Esophagus squamous epithelium (tissue), 5 donors: ENCODE measurements at places on chromosomes 13 and 19.

GRCh38 chr19:55454787-55455243 lies 6.6 kb downstream of the ISOC2 start:
- DNase-seq, result no peak

DNA sequence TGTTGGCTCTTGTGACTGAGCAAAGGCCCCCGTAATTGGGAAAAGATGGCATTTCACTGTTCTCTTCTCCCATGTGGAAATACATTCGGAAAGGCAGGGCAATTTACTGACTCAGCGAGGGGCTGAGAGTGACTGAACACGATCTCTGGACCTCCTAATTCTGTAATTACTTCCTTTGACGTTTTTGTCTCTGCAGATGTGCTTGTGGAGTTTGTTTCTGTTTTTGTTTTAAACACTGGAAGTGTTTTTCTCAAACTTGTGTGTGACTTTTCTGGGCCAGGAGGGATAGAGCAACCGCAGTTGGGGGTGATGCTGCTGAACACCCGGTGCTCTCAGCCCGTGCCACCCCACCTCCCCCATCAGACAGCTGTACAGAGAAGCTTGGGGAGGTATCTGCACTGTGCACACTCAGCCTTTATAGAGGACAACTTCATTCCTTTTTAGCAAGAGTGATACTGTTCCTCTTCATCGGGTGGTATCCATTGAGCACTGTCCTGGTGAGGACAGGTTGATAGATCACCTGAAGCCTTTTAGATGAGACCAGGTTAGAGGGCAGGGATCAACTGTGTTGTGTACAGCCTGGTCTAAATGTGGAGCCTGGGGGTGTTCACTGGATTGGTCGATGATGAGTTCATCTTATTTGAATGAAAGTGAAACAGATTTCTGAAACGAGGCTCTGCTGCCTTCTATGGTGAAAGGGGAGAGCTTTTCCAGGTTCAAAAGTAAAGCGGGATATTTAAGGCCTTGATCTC lies 117.4 kb downstream of the ESD start:
- DNase-seq, result no peak

- no peak for DNase-seq
Observed at GRCh38 chr19:16034180-16034579, 42.1 kb upstream of the TPM4 start.

DNA sequence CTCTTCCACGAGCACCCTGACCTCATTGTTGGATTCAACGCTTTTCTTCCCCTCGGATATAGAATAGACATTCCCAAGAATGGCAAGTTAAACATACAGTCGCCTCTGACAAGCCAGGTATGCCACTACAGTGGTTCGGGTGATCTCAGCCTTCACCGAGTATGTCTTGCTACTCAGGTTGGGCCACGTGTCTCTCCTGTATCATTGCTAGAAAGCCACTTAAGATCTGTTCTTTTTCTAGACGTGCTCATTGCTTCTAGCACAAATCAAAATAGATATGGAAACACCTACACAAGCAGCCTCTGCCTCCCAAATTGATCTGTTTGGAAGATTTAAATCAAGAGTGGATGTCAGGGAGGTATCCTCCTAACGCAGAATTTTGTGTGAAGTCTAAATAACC lies 2.3 kb downstream of the SIN3B start:
- no peak for DNase-seq

DNA sequence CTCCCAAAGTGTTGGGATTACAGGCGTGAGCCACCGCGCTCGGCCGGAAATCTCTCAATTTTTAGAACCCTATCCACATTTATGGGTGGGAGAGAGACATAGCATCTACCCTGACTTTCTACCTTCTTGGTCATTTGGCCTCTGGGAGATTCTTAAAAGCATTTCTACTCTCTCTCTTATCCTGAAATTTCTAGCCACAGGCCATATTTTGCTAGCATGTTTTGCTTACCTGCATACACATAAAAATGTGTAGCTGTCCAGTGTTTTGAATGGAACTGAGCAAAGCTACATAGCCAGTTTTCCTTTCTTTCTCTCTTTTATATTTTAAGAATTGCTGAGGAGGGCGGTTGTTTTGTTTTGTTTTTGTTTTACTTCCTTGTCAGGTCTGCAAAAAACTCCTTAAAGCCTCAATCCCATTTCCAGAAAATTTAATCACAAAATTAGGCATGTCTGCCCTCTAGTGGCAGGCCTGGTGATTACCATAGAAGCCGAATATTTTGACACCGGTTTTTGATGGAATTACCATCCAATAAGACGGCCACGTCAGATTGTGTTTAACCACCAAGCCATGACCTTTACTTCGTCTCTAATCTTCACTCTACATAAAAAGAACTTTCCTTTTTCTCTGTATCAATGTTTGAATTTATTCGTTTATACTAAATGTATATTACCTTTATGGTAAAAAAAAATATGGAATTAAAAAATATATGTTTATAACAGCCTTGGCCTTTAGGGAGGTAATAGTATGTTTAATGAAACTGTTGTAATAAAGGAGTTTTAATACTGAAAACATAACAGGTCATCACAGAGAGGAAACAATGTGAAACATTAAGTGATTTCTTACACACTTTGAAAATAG lies 34.4 kb upstream of the OXGR1 start:
- no peak for DNase-seq

- no peak for DNase-seq
Observed at GRCh38 chr13:83798731-83799130, 83.5 kb downstream of the SLITRK1 start.

GRCh38 chr19:2081873-2082810 lies 14.0 kb downstream of the MOB3A start:
- DNase-seq, result no peak

DNA sequence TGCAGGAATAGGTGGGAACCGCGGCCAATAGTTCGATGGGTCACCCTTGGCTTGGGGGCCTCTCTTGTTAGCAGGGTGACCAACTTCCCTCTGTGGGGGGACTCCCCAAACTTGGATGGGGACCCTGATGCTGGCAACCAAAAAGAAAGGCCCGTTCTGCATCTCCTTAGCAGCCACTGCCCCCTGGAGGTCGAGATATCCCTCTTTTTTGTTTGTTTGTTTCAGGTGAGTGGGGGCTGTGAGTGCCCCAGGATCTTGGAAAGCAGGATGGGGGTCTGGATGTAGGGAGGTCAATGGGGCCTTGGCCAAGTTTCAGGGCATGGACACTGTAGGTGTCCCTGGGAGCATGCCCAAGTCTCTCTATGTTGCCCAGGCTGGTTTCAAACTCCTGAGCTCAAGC lies 7.7 kb upstream of the CRTC1 start:
- DNase-seq, result no peak
